Nephron progenitor cell (in vitro differentiated cells): ENCODE measurements at places on chromosomes 1 and 21.

GRCh38 chr1:177354247-177354646 lies 183.5 kb downstream of the BRINP2 start:
- DNase-seq: no peak

GRCh38 chr1:181503171-181503810 lies 20.0 kb downstream of the CACNA1E start:
- DNase-seq: no peak

GRCh38 chr1:247212012-247212411 lies 40.2 kb upstream of the ZNF124 start:
- DNase-seq: no peak

GRCh38 chr1:38352869-38353268 lies 306.3 kb upstream of the POU3F1 start:
- no peak for DNase-seq

DNA sequence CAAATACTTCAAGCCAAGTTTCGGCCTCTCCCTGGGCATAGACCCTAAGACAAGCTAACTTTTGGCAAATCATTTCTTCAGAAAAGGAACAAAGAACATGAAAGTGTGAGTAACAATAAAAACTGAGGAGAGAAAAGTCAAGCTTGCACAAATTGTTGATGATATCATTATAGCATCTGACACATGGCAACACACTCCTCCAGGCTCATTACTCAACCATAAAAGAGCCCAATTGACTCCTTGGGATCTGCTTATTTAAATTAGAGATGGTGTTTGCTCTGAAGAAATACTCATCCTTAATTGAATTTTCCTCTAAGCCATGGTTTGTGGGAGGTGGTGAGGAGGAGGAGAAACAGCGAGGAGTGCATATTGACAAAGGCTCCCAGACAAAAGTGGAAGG lies 54.5 kb downstream of the TNFSF4 start:
- DNase-seq: no peak

DNA sequence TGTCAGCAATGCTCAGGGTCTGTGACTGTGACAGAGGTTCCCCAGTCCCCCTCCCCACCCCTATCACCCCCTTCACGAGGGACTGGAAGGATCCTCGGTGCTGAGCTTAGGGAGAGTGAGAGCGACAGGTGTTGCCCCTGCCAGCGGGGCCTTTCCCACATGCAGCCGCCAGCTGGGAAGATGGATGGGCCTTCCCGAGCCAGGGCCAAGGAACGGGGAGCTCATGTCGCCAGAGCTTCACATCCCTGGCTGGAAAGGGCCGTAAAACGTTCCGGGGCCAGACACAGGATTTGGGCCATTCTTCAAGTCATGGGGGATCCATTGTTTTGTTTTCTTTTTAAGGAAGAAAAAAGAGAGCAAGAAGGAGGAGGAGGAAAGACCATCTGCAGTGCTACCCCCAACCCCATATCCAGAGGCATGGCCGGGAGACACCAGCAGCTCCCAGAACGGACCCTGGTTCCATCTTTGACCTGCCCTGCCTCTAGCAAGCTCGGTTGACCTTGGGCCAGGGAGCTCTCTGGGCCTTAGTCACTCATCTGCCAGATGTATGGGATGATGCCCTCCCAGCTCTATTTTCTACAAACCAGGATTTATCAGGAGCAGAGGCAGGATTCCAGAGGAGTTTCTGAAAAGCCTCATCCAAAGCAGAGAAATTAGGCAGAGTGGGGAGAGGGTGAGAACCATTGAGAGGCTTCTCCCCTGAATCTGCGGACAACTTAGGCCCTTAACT lies 54.1 kb downstream of the TAS1R2 start:
- DNase-seq: peak; percentile 49

GRCh38 chr1:223227031-223227430 lies 84.0 kb upstream of the TLR5 start:
- DNase-seq: no peak

GRCh38 chr1:8232036-8232757 lies 85.7 kb upstream of the SLC45A1 start:
- no peak for DNase-seq

DNA sequence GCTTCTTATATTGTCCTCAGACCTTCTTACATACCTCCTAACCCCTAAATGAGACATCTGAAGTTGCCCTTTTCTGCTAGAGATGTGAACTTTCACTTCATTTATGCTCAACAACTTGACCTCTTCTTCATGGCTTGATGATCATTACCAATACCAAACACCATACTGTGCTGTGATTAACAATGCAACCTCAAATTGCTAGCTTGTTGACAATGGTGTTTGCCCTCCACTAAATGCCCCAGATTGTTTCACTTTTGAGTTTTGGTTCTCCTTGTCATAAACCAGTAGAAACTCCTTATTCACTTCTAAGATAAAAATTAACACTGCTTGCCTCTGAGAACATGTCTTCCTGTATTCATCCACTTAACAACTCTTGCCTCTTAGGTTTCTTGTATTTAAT lies 5.6 kb downstream of the JAK1 start:
- DNase-seq: no peak

GRCh38 chr1:6475381-6476133 lies 9.6 kb upstream of the TNFRSF25 start:
- DNase-seq: peak; percentile 76

GRCh38 chr1:157168015-157168414 lies 29.8 kb upstream of the ETV3 start:
- no peak for DNase-seq
